Hematopoietic multipotent progenitor cell (in vitro differentiated cells): ENCODE measurements at places on chromosomes 2 and 18. TPM values are rescaled to one million over a fixed set of nuclear protein-coding genes. Genes with fewer than 3 reads are reported as not detected.

DNA sequence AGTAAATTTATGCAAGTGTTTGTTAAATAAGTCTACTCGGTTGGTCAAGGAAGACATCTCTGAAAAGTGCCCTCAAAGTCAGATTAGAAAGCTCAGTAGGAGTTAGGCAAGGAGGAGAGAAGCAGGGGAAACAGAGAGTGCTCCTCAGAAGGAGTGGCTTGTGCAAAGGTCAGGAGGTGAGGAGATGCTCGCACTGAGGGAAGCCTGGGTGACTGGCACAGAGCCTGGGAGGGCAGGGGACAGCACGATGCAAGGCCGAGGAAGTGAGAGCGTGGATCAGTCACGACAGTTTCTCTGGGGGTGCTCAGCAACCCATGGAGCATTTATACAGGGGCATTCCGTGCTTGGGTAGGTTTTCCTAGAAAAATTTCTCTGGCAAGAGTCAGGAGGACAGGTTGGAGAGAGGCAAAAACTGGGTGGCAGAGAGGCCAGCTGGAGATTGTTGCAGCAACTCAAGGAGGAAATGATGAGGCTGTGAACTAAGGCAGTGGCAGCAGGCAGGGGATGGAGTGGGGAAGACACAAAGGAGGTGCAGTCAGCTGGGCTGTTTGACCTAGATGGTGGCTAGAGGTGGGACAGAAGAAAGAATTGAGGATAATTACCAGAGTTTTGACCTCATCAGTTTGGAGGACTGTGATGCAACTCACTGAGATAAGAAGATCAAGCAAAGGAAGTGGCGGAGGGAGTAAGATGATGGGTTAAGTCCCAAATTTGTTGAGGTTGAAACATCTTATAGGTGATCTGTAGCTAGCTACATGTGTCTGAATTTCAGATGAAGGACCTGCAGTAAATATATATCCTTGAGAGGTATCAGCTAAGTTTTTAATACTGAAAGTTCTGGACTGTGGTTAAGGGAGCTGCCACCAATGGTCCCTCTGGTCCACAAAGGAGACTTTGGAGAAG is 52.4 kb downstream of the BCL2 start:
- no peak for DNase-seq

GRCh38 chr2:167383610-167384194 is 495.4 kb downstream of the XIRP2 start:
- no peak for DNase-seq

GRCh38 chr2:100484390-100484789 is 14.1 kb downstream of the NMS start:
- no peak for DNase-seq

HSBP1L1 gene
- total RNA-seq = 6.2 TPM
